ENCODE measurements at places on chromosomes 16 and 17.

- no peak for DNase-seq
Measured at GRCh38 chr17:71427801-71428200, 693.0 kb upstream of the SOX9 start.

DNA sequence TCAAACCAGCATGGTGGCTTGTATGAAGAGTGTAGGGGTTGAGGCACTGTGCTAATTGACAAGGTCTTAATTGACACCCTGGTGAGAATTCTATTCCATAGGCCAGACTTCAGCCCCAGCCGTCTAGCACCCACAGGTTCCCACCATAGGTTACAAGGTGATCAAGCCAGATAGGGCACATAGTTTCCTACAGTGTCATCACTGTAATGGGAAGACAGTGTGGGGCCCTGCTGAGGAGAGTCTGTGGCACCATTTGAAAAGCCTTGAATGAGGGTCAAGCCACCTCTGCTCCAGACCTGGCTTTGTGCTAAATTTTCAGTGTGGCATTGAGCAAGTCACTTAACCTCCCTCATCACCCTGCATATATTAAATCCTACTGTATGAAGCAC lies 36.2 kb downstream of the YPEL2 start:
- DNase-seq, result no peak

DNA sequence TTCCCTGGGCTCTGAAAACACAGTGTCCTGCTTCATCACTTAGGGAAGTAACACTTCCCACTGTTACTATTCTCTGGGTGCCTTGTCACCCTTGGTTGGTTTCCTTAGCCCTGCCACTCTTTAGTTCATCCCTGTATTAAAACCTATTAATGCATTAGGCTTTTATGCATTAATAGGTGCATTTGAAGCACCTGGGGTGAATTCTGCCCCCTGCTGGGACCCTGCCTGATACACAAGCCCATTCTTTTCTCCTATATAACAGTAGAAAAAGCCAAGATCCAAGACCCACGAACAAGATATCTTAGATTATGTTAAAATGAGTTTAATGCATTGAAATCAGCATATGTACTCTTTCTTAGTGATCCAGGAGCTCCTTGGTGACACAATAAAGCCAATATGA lies 235.7 kb downstream of the PMP22 start:
- no peak for DNase-seq

DNA sequence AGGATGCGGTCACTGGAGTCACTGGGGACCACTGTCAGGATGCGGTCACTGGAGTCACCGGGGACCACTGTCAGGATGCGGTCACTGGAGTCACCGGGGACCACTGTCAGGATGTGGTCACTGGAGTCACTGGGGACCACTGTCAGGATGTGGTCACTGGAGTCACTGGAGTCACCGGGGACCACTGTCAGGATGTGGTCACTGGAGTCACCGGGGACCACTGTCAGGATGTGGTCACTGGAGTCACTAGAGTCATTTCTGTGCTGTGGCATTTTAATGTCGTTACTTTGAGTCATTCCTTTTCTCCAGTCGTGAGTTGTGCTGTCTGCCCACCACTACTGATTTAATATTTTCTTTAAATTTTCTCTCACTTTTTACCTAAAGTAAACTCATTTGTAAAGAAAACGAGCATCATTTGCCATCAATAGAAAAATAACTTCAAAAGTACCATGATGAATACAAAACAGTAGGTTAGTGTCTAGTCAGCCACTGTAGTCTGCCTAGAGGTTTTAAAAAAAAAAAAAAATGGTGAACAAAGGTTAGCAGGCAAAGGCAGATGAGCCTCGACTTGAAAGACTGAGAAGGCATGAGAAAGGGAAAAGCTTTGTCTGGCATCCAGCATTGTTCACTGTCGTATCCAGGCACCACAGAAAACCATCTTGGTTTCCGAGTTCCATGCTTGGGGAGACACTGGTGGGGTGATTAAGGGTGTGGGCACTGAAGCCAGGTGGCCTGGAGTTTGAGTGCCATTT lies 346.6 kb downstream of the SNX29 start:
- DNase-seq, result no peak

DNA sequence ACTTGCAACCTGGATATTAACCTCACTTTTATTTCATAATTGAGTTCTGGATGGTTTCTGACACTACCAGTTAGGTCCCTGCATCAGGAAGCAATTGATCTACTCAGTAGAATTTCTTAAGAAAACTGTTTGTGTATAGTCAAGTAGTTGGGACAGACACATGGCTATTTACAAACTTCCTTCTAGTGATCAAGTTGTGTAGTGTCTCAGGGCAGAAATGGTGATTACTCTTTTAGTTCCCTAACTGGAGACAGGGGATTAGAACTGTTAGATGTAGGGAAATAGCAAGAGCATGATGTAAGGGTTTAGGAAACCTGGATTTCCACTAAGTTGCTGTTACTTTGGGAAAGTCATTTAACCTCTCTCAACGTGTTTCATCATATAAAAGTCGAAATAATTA lies 30.4 kb downstream of the TMEM100 start:
- DNase-seq, result no peak

Data from T-helper 22 cell (primary cell).